Eye (tissue), 1 donor: ENCODE measurements at places on chromosomes 12 and 14.

GRCh38 chr14:90109858-90110257 is 48.1 kb downstream of the KCNK13 start:
- no peak for DNase-seq

DNA sequence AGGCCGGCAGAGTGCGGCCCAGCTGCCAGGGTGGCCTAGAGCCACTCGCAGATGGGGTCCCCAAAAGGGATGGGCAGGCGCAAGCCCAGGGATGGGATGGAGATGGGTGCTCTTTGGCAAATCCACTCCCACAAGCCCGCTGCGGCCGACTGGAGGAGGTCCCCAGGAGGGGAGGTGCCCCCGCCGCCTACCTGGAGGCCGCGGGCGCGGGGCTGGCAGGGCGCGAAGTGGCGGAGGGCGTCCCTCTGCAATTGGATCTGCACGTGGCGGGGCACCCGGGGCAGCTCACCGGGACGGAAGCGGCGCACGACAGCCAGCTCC is 730 bp downstream of the PPP1R3E start:
- DNase-seq: no peak

GRCh38 chr12:122830517-122831214 is 4.6 kb upstream of the HIP1R start:
- DNase-seq: no peak

DNA sequence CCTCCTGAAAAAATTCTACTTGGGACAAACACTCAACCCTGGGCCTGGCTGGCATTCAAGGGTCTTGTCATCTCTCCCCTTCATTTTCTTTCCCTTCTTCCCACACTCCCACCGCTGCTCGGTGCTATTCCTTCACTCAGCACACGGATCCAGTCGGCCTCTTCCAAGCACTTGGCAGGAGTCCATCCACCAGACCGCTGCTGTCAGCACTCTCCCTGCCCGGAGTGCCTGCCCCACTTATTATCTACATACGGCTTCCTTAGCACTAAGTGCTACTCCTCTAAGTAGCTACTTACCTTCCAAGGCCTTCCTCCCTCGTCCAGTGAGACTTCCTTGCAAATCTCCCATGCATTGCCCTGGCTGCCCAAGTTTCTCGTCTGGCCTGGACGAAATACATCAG is 29.8 kb downstream of the CALM1 start:
- DNase-seq: no peak

- no peak for DNase-seq
These were observed 17.3 kb downstream of the TNFAIP2 start for GRCh38 chr14:103140316-103141109.

- DNase-seq: no peak
These were observed 2.6 kb downstream of the SOAT2 start for GRCh38 chr12:53105712-53106439.

DNA sequence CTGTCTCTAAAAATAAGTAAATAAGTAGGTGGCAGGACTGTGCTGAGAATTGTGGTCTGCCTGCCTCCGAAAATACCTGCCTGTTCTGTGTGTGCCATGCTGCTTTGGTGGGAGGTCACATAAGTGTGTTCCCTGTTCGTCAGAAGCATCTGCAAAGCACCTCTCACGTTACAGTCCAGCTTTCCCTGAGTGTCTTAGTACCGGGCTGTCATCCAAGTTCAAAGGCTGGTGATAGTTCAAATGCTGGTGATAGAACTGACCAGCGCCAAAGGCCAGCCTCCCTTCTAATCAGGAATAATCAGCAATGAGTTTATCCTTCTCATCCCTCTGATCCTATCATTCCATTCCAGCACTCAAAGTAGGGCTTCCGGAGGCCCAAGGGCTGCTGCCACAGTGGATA is 5.6 kb downstream of the CABP1 start:
- DNase-seq: no peak

GRCh38 chr12:6347367-6348338 is 5.8 kb upstream of the TNFRSF1A start:
- no peak for DNase-seq

DNA sequence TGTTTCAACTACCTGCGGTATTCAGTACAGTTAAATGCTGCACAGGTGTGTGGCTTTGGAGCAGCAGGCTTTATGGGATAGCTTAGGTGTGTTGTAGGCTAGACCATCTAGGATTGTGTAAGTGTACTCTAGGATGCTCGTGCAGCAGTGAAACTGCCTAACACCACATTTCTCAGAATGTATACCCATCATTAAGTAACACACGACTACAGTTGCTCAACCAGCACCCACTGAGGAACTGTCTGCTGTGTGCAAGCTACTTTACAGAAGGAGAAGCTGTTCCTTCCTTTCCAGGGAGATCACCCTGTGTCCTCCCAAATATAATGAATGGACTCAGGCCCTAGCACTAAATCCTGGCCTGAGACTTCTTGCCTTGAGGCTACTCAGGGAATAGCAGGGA is 94.8 kb downstream of the SLC24A4 start:
- no peak for DNase-seq

DNA sequence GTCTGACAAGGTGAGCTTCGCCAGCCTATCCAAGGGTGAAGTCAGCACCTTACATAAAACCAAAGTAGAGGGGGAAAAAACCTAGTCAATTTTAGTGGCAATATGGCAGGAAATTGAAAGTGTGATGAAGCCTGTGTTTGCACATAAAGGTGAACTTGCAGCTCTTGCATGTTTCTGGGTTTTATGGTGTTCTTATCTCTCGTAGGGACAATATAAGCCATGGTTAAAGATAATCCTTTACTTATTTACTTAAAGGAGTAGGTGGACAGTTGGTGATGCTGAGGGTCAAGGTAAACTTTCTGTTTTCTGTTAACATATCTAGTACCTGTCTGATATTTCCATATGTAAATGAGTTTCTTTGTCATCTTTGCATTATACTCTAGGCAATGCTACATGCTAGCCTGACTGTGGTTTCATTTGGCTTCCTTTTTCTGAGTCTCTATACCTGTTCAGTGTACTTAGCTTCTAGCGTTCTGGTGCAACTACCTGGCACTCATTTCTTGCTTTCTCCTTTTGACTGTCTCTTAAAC is 32.8 kb downstream of the CCDC91 start:
- DNase-seq: no peak

DNA sequence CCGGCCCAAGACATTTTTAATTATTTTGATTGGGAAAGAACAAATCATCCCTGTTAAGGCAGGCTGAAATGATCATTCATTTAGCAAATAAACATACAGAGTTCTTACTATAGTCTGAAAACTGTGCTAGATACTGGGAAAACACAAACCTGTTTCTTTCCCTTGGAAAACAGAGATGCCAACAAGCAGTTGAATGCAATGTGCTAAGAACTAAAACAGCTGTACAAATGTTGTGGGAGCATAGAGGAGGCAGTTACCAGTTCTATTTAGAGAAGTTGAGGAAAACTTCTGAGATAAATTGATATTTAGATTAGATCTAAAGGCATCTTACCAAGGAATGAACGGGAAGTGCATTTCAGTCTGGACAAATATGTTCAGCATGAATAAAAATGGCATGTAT is 3.2 kb upstream of the NECAP1 start:
- no peak for DNase-seq

DNA sequence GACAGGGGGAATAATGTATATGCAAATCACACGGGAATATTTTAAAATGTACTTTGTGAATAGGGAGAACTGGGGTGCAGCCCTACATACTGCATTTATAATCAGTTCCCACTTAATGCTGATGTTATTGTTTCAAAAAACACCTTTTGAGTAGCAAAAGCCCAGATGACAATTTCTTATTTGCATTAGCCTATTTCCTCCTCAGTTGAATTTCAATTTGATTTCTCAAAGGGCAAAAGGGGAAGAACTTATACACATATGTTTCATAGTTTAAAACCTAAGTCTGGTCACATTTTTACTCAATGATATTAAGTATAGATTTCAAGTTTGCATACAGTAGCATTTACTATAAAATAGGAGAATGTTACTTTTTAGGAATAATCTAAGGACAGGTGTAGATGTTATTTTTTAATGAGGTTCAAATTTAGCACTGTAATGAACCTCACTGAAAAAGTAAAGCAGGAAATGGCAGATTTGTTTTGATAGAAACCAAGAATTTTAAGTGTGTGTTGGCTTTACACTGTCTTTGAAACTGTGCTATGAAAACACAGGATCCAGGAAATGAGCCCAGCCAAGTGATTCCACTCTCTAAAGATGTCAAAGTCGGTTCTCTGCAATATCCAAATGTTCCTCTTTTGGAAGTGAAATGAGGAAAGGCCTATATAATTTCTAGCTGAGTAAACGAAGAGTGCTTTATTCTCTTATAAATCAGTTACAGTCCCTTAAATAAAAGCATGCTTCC is 367.4 kb downstream of the BTG1 start:
- no peak for DNase-seq

- DNase-seq: no peak
These were observed 58.8 kb upstream of the ACTN1 start for GRCh38 chr14:69037790-69038454.

DNA sequence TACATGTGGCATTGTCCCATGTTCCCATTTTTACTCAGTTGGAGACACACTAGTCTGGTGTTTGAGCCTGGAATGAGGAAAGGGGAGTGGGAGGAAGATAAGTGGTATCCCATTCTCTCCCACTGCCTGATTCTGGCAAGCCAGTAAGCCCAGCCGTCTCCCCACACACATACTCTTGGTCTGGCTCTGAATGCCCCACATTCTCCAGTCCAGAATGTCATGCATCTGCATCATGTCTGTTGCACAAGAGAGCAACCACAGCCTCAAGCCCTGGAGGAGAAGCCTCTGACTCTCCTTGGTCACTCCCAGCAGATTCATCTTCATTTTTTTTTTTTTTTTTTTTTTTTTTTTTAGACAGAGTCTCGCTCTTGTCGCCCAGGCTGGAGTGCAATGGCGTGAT is 48.0 kb downstream of the DRAM1 start:
- DNase-seq: no peak

- DNase-seq: no peak
These were observed 51.7 kb downstream of the PPP1R12A start for GRCh38 chr12:79883216-79883615.

DNA sequence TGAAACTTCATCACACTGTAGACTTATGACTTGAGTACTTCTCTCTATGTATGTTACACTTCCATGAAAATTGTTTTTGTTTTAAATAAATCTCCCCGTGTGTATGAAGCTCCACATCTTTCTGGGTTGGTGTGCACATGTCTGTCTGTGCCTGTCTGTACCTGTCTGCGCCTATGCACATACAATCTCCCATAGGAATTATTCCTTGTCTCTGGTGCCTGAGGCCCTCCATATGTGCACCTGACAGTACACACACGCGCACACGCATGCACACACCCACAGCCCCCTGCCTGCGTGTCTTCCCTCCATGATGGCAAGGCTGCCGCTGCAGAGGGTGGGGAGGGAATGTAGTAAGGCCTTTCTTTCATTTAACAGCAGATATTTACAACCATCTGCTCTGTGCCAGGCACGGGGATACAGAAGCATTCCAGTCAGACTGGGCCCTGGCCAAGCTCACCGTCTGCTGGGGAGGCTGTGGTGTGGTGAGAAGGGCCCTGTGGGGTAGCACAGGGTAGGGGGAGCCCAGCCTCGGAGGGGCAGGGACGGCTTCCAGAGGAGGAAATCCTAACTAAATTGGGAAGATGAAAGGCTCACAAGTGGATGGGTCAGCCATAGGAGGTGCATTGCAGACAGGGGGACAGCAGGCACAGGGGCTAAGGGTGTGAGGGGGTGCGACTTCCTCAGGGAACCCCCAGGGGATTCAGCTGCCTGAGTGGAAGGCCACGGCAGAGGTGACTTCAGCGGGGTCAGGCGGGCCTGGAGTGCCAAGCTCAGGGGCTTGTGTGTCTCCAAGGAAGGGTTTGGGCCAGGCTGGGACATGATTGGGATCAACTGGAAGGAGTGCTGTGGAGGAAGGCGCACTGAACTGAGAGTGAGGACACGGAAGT is 26.1 kb downstream of the KRT8 start:
- no peak for DNase-seq

- peak; percentile 91 for DNase-seq
These were observed at the start of gene PLEKHG3 for GRCh38 chr14:64704143-64704742. Gene PLEKHG3 (plus strand): TSS chr14:64704424. CDS start chr14:64727632, 23,208 bp downstream.

DNA sequence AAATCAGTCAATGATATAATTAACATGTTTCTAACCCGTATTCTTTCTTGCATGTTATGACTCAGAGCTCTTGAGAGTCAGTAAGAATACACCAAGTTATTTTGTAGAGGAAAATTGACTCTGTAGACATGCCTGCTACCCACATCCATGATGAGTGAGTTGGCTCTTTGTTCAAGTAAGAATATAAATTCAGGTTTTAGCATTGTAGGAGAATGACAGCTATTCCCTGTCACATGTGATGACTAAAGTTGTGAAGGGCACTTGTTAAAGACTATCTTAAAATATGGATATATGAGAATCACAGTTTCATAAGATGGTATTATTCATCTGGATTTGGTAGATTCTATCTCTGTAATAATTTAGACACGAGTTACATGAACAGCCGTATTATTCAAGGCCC is 209.1 kb downstream of the CCDC59 start:
- DNase-seq: no peak

DNA sequence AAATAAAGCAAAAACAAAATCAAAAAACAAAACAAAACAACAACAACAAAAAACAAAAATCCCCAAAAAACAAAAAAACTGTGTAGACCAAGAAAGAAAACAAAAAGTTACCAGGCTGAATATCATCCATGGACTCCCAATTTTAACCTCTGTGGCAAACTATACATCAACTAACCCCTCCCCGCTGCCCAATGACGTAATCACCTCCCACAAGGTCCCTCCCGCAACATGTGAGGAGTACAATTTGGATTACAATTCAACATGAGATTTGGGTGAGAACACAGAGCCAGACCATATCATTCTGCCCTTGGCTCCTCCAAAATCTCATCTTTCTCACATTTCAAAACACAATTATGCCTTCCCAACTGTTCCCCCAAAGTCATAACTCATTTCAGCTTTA is 179.8 kb downstream of the DERA start:
- DNase-seq: no peak

- DNase-seq: no peak
These were observed 60.3 kb downstream of the TESC start for GRCh38 chr12:117038919-117039318.

DNA sequence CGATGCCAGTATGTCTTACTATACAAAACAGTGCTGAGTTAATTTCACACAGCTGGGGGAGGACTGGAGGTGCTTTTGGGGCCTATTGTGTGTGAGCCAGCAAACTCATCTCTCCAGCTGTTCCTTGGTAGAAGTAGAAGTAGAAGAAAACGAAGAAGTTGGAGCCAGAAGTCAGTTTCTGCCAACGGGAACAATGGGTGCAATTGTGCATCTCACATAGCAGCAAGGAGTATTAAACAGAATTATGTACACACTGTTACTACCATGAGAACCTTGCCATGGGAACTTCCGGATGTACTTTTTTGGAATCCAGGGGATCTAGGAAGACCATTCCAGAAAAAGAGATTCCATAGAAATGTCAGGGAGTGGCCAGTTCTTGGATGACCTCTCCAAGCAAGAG is 88.6 kb downstream of the VCPKMT start:
- DNase-seq: no peak

- DNase-seq: no peak
These were observed 2.5 kb downstream of the OR6C2 start for GRCh38 chr12:55446326-55446725.

GRCh38 chr14:76755610-76756370 is 5.5 kb upstream of the VASH1 start:
- DNase-seq: peak; percentile 3

GRCh38 chr14:100755649-100756048 is 29.0 kb downstream of the DLK1 start:
- DNase-seq: no peak
